NCI-H1417 treated with DMSO at 0.1 percent for 48 hours (cell line): ENCODE measurements at places on chromosomes 7 and 10.

- no peak for DNase-seq
Measured at GRCh38 chr10:43772171-43772570, 123.5 kb upstream of the ZNF32 start.

- DNase-seq: no peak
Measured at GRCh38 chr7:11466517-11467105, 365.4 kb downstream of the THSD7A start.

DNA sequence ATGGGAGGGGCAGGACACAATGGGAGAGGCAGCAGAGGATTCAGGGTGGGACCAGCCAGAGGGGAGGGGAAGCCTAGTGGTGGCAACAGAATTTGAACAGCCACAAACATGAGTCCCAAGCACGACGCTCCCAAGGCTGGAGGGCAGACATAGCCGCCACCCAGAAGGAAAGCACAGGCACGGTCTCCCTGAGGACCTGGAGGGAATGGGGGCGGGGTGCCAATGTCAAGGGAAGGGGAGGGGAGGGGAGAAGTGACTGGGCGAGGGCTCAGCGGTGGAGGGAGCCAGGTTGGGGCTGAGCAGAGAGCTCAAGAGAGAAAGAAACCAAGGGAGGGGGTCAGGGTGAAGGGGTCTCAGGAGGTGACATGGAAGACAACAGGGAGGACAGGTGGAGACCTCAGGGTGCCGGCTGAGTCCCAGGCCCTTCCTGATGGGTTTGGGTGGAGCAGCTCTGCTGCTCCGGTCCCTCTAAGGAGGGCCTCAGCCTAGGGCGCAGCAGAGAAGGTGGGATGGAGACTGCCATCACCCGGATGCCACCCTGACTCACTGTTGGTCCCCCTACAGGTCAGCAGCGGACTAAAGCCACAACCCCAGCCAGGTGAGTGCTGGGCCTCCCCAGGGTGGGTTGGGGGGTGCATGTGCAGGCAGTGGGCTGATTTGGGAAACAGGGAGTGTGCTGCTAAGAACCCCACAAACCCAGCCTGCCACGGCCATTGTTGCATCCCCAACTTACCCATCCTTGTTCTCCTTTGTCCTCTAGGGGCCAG is 24.2 kb downstream of the PILRA start:
- DNase-seq: no peak

GRCh38 chr7:25854059-25854458 is 297.9 kb upstream of the NFE2L3 start:
- no peak for DNase-seq

- no peak for DNase-seq
Measured at GRCh38 chr10:130301021-130301892, 165.1 kb downstream of the GLRX3 start.

- no peak for DNase-seq
Measured at GRCh38 chr10:114472877-114473253, 68.6 kb upstream of the AFAP1L2 start.

DNA sequence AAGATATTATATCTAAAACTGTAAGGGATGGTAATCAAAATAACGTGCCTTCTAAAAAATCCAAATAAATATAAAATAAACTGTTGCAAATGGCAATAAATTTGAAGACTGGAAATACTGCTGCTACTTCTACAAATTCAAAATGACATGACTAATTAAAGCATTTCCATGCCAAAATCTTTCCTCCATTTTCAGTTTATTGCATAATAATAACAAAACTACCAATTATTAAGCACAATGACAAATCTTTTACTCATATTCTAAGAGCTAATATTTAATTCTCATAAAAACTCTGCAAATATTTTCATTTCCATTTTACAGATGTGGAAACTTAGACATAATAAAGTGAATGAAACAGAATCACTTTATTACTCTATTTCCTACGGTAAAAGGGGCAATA is 38.8 kb upstream of the NEBL start:
- DNase-seq: no peak
